NCI-H1048 (cell line): ENCODE measurements at places on chromosomes 11 and 22.

GRCh38 chr11:14376920-14377319 lies 17.9 kb upstream of the RRAS2 start:
- no peak for DNase-seq

GRCh38 chr22:48440176-48440575 lies 1387.5 kb downstream of the BRD1 start:
- no peak for DNase-seq

GRCh38 chr11:96001037-96001436 lies 77.1 kb upstream of the MTMR2 start:
- no peak for DNase-seq

GRCh38 chr22:43566021-43566420 lies 154.2 kb downstream of the MPPED1 start:
- no peak for DNase-seq

DNA sequence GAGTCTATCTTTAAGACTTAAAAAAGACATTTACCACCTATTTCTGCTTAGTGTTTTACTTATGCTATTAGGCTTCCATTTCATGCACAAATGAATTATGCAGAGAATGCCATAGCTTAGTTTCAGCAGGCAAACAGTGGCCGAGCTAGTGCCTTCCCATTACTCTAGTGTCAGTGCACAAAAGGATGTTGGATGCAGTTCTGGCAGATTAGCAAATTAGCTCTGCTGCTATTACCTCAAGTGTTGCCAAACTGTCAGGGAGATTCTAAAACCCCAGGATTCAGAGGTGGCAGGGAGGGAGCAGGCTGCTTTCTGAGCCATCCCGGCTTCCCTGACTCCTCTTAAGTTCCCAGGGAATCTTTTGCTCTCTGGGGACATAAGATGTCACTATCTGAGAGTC lies 209.4 kb upstream of the NCAM1 start:
- no peak for DNase-seq

DNA sequence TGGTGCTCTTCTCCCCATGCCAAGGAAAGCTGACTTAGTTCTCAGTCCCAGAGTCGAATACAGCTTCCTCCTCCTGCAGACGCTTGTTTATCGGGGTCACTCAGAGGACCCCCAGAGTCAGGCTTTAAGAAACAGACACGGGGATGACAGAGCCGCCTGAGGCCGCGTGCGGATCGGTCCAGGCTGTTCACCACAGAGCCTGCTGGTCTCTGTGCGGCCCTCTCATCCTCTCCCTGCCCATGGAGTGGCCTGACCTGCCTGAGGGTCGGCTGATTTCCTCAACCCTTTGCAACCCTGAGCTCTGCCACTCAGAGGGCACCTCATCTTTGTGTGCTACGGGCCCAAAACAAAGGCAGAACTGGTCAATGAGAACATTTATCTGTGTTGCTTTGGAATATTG lies 2.1 kb downstream of the GAL start:
- DNase-seq = no peak

- no peak for DNase-seq
Observed at GRCh38 chr11:60119710-60120109, 31.2 kb downstream of the MS4A2 start.

DNA sequence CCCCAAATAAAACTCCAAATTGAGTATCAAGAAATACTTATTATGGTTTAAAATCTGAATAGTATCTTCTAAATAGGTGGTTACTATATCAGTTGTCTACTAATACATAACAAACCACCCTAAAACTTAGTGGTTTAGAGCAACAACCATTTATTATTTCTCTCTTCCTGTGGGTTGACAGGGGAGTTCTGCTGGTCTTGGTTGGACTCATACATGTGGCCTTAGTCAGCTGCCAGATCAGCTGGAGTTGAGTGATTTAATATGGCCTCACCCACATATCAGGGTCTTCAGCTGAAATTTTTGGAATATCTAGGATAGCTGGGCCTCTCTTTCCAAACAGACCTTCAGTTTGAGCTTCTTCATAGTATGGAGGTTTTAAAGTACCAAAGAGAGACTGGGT lies 34.5 kb downstream of the C11orf65 start:
- no peak for DNase-seq

DNA sequence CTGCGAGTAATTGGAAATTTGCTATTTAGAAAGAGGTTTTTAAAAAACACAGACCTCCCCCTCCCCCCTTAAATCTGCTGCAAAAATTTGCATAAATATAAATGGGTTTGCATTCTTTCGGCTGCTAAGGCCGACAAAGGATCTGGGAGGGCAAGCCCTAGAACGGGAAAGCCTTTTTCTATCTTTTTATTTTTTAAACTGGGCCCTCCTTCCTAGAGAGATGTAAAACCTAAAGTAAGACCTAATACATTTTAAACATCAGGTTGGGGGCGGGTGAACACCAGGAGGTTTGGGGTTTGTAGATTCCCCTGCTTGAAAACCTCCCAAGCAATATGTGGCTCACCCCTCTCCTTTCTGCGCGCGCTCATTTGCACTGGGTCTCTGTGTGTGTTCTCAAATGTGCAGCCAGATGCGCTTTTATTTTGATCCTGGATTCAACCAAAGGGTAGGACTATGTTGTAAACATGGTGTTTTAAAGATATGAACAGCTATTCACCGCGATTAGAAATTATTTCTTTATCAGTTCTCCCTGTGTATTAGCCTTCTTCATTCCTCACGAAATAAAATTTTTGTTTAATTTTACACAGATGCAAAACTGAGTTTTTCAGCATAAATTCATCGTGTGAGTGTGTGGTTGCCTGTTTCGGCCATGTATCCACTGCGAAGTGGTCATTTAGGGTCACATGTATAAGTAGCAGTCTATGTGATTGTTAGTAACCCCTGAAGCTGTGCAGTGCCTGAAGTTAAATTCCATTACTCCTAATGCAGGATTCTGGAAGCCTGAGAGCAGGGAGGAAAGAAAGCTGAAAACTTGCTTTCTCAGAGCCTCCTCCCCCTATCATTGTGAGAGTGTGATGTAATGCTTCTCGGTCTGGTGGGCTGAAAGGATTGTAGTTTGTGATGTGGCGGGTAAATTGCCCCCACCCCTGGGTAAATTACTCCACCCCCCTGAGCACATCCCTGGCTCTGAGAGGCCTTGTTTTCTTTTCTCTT lies 988 bp downstream of the TNRC6B start:
- no peak for DNase-seq

GRCh38 chr22:43319661-43320486 lies 23.3 kb downstream of the SCUBE1 start:
- no peak for DNase-seq

DNA sequence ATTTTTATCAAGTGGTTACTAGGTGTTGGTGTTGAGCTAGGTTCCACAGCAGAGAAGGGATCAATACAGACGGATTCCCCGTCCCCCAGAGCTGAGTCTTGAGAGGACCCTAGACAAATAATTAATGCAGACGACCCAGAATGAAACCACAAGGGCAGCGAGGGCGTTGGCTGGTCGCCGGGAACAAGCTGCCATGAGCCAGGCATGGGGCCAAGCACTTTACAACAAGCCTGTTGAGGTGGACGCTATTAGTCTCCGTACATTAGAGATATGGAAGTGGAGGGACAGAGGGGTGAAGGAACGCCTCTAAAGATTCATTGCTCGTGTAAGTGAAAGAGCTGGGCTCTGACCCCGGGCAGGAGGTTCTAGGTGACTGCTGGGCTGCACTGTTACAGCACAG lies 77.1 kb upstream of the EIF3D start:
- no peak for DNase-seq

GRCh38 chr11:72721689-72722049 lies 30.5 kb downstream of the ARAP1 start:
- no peak for DNase-seq
